ENCODE measurements at places on chromosomes 6 and 20.

GRCh38 chr20:52411611-52412010, 220.0 kb upstream of the ZFP64 start:
- no peak for DNase-seq

DNA sequence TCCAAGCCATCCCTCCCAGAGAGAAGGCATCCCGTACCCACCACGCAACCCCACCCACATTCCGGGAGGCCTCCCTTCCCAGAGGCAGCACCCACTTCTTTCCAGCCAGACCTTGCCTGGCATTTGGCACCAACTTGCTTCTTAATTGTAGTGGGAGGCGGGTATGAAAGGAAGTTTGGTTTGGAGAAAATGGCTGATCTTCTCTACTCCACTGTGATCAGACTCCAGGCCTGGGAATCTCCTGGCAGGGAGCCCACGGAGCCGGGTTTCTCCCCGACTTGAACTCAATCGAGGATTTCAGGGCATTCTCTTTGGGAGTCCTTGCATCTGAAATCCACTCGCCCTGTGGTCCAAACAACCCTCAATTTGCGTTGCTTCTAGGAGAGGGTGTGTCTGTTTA, 107.1 kb downstream of the ZDHHC14 start:
- no peak for DNase-seq

GRCh38 chr20:24933266-24933908, 15.7 kb upstream of the CST7 start:
- DNase-seq = no peak

GRCh38 chr6:109714166-109714565, 23.1 kb downstream of the FIG4 start:
- no peak for DNase-seq

DNA sequence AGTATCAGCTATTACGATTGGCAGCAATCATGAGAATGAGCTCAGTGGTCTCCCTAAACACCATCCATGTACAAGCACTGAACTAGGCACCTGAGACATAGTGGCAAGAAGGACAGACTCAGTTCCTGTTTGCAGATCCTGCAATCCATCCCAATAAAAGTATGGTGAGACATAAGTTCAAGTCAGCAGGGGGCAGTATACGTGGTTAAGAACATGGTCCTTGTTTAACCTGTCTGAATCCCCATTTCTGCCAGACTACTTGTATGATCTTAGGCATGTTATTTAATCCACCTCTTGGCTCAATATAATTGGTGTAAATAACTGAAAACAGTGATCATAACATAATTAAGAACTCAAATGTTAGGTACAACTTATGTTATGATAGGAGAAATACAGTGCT, 33.2 kb upstream of the PNISR start:
- DNase-seq = no peak

DNA sequence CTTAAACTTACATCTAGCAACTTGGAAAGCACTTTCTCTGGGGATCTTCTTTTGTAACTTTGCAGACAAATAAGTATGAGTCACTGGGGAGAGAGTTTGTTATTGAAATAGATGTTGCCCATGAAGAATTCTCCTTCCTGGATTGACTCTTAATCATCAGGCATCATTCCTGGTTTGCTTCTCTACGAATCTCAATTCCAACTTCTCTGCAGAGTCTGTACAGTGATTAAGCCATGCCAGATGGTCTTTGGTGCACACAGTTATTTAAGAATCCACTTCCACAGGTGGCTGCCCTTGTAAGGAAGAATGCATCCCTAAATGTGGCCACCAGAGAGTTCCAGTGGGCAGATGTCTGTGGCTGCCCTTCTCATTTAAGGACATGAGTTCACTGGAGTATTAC, 25.7 kb downstream of the MYCT1 start:
- DNase-seq = peak; percentile 12

- DNase-seq = no peak
Observed at GRCh38 chr6:144279484-144280150, 5.5 kb upstream of the UTRN start.

- no peak for DNase-seq
Observed at GRCh38 chr6:3239110-3239830, 11.8 kb upstream of the TUBB2B start.

- peak; percentile 77 for DNase-seq
Observed at GRCh38 chr6:81997090-81997926, 244.8 kb upstream of the TENT5A start.

GRCh38 chr6:166204852-166205650, 37.4 kb upstream of the TBXT start:
- DNase-seq = no peak

- no peak for DNase-seq
Observed at GRCh38 chr6:68343901-68344300, 291.2 kb upstream of the ADGRB3 start.

DNA sequence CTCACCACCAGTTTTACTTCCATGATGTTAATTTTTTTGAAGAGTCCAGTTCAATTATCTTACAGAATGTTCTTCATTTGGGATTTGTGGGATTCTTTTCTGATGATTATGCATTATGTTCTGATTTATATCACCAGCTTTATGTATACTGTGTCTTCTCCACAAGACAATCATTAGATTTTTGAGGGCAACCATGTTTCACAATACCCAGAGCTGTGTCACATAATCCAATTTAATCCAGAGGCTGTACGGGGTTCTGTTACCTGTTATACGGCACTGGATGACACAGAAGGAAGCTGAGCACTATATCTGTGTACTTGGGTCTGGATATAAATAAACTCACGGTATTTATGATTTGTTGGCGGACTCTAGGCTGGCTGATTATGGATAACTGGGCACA, 41.6 kb upstream of the RPN2 start:
- no peak for DNase-seq

DNA sequence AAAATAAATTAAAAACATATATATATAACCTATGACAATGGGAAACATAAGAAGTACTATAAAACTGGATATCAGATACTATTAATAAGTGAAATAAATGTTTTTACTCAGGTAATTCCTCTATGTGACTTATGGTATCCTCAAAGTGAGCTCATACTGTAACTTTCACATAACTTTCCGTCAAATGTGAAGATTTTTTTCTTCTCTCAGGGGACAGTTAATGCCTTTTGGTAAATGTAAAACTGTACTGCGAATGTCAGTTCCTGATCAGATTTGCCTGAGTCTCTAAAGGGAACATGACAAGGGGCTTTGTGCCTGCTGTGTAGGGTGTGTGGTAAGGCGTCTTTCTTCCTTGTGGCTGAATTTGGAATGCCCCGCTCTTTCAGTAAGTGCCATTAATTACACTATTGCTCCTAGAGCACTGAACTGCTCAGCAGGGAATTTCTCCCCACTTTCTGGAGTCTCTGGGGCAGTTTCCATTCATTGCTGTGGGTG, 271.8 kb downstream of the PRL start:
- DNase-seq = no peak

- DNase-seq = no peak
Observed at GRCh38 chr20:23150304-23151007, 64.3 kb upstream of the CD93 start.

DNA sequence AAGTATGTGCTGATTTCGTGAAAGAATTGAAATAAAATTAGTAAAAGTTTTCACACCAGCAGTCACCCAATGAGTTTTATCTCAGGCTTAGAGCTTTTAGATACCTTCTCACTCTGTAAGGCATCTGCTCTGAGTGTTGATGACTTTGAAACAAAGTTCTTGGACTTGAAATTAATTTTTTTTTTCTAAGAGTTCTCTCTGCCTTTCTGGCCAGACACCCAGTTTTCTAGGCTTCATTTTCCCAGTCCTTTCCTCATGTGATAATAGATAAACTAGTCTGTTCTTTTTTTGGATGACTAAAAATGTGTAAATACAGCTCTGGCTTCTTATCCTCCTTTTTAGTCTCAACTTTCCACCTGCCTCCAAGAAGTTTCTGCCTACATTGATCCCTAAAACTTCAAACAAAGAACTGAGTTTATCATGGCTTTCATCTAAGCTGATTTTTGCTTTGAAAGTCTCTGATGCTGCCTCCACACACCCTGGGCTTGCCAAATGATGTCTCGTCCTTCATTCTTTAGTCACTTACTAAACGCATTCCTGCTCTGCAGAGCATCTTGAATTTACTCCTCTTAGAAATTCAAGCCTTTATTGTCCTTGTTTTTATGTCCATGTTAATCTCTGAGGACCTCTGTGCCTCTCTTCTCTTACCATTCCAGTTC, 32.7 kb downstream of the SLX4IP start:
- no peak for DNase-seq

GRCh38 chr6:100479179-100480035, 14.7 kb upstream of the SIM1 start:
- no peak for DNase-seq

DNA sequence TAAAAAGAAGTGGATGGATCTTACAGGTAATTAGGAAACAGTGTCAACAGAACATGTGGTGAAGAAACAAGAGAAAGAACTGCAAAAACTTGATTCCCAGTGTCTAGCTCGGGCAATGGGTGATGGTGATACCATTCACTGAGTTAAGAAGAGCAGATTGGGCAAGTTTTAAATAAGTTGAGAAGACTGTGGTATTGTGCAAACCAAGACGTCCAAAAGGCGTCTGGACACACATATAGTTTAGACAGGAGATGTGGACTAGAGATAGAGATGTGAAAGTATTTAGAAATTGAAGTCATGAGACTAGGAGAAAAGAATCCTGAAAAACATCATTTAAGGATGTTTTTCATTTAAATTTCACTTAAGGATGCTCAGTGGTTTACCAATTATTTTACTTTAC, 53.9 kb downstream of the CDK19 start:
- DNase-seq = no peak

- no peak for DNase-seq
Observed at GRCh38 chr6:160461641-160462040, 113.5 kb downstream of the SLC22A3 start.

- no peak for DNase-seq
Observed at GRCh38 chr20:63854766-63855362, 6.4 kb upstream of the ABHD16B start.

GRCh38 chr20:63951398-63952209, 4.6 kb downstream of the UCKL1 start:
- DNase-seq = no peak

DNA sequence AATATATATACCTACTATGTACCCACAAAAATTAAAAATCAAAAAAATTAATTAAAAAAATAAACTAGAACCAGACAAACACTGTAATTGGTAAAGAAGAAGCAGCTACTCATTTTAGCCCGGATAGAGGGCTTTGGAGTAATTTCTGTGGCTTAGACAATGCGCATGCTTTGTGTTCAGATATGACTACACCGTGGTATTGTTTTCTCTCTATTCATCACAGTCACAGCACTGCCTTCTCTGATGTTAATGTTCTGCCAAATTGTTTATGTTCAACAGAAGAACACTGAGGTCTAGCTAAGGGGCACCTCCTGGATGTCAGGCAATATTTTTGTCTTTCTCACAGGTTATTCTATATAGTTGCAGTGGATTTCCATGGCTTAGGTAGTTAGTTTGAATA, 77.5 kb upstream of the GJE1 start:
- DNase-seq = no peak

DNA sequence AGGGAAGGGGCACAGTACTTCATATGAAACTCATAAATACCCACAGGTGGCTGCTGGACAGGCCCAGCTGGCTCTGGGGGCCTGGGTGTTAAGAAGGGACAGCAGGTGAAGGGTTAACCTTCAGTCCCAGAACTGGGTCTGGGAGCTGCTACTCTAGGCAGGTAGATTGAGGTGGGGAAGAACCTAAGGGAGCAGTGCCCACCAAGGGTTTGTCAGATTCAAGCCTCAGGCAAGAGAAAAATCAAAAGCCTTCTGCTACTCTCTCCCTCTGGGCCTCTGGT, 5.6 kb downstream of the RPL10A start:
- no peak for DNase-seq

DNA sequence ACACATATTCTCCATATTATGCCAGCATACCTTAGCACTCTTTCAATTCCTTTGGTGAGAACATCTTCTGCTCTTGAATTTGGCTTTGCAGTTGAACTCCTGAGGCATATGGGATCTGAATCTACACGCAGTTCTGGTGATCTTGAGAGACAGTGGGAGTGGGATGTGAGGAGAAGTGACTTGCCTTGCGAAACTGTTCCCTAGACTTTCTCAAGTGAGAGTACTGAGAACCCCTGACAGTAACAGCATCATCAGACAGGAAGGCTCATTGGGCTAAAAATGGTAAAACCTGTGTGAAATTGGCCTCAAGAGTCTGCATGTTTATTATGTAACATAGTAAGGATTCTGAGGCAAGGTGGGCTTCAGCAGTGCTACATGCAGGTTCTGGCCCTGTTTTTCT, 49.1 kb upstream of the CEP85L start:
- DNase-seq = no peak

DNA sequence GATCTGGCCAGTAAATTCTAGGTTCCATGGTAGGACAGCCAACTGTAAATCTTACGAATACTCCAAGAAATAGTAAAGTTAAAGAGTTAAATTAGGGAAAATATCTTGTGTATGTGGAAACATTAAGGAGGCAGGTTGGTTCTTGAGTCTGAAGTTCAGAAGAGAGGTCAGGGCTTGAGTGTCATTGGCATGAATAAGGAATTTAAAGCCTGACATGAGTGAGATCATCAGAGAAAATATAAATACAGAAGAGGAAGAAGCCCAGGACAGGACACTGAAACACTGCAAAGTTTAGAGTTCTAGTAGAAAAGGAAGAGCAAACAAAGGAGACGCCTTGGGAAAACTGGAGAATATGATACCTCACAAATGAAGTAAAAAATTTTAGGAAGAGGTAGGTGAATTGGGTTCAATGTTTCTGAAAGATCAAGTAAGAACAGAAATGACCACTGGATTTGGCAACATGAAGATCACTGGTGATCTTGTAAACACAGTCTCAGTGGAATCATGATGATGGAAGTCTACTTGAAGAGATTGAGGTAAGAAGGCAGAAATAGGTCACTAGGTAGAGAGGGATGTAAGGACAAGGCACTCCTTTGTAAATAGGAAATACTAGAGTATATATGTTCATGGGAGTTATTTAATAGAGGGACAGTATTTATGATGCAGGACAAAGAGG, 41.6 kb upstream of the SYNCRIP start:
- no peak for DNase-seq

GRCh38 chr6:143405373-143406154, 44.9 kb downstream of the ADAT2 start:
- peak; percentile 71 for DNase-seq

- no peak for DNase-seq
Observed at GRCh38 chr6:143098054-143098671, 37.5 kb downstream of the AIG1 start.

GRCh38 chr6:17224056-17224455, 57.1 kb upstream of the RBM24 start:
- DNase-seq = no peak

Data from GM04503 (cell line).